ENCODE measurements at places on chromosomes 16 and 17.

- DNase-seq: no peak
These were observed 26.8 kb upstream of the MTMR4 start for GRCh38 chr17:58541249-58541648.

GRCh38 chr16:56851671-56852400 lies 13.2 kb upstream of the SLC12A3 start:
- DNase-seq: no peak

- no peak for DNase-seq
These were observed 2.6 kb downstream of the PMP22 start for GRCh38 chr17:15262291-15263205.

DNA sequence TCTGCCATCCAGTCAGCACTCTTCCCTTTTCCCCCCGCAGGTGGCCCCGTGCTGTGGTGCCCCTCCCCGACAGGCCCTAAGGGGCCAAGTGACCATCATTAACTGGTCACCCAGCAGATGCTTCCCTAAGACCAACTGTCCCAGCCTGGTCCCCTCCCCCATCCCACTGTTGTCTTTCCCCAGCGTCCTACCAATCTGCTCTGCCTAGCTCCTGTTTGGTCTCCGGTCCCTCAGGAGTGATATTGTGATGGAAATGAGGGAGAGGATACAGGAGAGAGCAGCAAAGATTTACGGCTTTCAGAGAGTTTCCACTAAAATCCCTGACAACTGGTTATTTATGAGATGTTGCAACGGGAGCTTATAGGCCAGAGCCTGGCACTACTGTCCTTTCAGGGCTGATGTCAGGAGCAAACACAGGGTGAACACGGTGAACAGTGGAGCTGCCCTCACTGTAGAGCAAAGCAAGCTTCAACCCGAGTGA lies 1.4 kb upstream of the TTLL6 start:
- DNase-seq: no peak

DNA sequence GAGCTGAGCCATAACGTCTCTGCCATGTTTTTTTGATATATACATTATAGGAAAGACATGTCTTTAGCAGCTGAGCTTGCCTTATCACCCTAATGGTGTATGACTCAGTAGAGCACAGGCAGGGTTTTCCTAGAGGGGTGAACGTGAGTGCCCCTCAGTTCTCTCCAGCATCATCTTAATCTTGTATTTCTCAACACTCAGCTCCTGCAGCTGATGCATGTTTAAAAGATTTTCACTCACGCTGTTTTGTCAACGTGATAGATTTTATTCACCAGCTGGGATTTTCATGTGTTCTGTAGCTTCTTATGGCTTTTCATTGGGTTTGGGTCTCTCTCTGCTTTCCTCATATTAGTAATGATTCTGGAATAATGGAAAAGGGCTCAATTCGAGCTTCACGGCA lies 186.0 kb upstream of the PMFBP1 start:
- no peak for DNase-seq

DNA sequence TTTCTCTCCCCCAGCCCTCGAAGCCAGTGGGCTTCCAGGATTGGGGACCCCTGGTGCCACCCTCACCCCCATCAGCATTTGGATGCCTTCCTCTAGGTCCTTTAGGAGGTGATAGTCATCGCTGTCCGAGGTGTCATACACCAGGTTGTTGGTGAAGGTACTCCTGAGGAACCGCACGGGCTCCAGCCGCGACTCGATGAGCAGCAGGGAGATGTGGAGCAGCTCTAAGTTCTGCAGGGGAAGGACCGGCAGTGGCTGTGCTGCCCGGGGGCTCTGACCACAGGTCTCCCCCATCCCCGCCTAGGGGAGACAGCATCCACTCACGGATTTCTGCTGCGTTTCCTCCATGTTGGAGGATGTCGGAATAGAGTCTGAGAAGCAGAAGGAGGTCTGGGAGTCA lies 962 bp downstream of the CSHL1 start:
- no peak for DNase-seq
